ENCODE measurements at places on chromosomes 7 and 10. TPM values are rescaled to one million over a fixed set of nuclear protein-coding genes. Genes with fewer than 3 reads are reported as not detected.

Gene ELFN1
- 0.02 TPM for polyA plus RNA-seq

Gene PAOX
- polyA plus RNA-seq: 3.3 TPM

Gene ANKRD30A
- polyA plus RNA-seq: not detected

Gene PON3
- polyA plus RNA-seq: 1.6 TPM

Gene BMPER
- 0.07 TPM for polyA plus RNA-seq

Gene TMEM196
- polyA plus RNA-seq: not detected

Gene CYP3A4
- not detected for polyA plus RNA-seq

Gene FKBP9
- 63.3 TPM for polyA plus RNA-seq

Gene LRRC4
- 0.08 TPM for polyA plus RNA-seq

Gene MMS19
- 79.9 TPM for polyA plus RNA-seq

Gene HECW1
- 0.10 TPM for polyA plus RNA-seq

Gene TRIM50
- not detected for polyA plus RNA-seq

Gene BTBD16
- 0.55 TPM for polyA plus RNA-seq
